ENCODE measurements at places on chromosomes 16 and 17. TPM values are rescaled to one million over a fixed set of nuclear protein-coding genes. Genes with fewer than 3 reads are reported as not detected.

- H3K4me1 ChIP-seq, result peaks cover 74% of the 10 kb centered on the region
- peak overlapping the region; percentile 79 for H3K27ac ChIP-seq
- no peaks in the 10 kb centered on the region for H3K36me3 ChIP-seq
These were observed 23.7 kb downstream of the ZNF423 start for GRCh38 chr16:49832177-49832576.

DNA sequence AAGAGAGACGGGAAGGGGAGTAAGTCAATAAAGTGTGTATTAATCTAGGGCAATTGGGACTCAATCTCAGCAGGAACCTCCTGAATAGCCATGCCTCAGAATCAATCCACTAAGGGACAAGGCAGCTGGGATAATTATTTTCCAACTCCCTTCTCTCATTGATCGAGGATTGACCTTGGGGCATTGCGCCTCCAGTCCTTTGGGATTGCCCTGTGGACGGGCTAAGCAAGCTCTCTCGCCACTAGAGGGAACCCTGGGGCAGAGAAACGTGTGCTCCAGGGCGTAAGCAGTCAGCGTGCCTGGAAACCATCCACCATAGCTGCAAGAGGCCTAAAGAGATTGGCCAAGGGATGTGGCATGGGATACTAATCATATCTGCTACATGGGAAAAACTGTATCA is 53.9 kb upstream of the ERCC4 start:
- no peaks in the 10 kb centered on the region for H3K27me3 ChIP-seq
- DNase-seq, result peak; percentile 65
- H3K36me3 ChIP-seq, result no peaks in the 10 kb centered on the region
- no peak overlapping the region for H3K27ac ChIP-seq

Gene BAHCC1
- 5.8 TPM for total RNA-seq

Gene SYT17
- total RNA-seq, result 0.22 TPM

Gene HNF1B
- not detected for total RNA-seq

Gene SCGB1C2
- total RNA-seq, result not detected

Gene C1QL1
- 1.6 TPM for total RNA-seq

DNA sequence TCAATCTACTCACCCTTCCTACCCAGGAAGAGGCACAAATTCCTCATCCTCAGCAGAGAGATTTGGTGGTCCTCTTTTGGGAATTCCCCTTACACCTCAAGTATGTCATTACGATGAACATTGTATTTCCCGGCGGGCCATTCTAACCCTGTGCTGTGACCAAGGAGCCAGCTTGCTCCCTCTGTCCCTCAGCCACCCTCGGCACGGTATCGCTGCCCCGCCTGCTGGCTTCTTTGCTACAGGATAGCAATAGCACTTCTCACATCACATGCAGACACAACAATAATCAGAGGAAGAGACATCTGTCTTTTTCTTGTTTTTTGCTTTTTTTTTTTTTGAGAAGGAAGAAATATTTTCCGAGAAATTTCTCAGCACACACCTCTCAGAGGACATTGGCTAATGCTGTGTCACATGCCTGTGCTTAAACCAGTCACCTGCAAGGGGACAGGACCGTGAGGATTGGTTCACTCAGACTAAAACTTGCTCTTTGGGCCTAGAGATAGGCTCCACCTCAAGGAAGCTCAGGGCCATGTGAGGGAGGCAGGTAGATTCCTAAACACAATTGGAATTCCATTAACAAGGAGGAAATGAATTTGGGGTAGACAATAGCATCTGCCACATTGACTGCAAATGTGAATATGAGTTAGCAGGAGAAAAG is 41.2 kb downstream of the TMC5 start:
- no peaks in the 10 kb centered on the region for H3K27me3 ChIP-seq
- H3K27ac ChIP-seq, result no peak overlapping the region
- H3K4me1 ChIP-seq, result no peaks in the 10 kb centered on the region
- no peak overlapping the region for H3K4me3 ChIP-seq
- no peaks in the 10 kb centered on the region for H3K36me3 ChIP-seq

DNA sequence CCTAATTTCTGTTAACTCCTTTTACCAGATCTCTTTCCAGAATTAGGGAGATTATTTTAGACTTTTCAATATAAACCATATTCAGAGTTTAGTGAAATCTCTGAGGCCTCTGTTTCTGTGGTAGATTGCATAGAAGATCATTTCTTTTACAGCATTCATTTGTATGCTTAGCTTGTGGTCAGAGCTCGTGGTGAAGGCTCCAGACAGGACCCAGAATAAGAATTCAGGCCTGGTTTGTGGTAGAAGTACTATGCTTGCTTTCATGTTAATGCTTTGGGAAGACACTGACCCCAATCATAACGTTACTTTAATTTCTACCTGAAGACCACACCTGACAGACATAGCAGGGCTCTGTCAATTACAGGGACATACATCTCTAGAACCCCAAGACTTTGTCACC is 258.1 kb downstream of the FTO start:
- no peak for DNase-seq
- no peaks in the 10 kb centered on the region for H3K4me1 ChIP-seq
- H3K27ac ChIP-seq, result no peak overlapping the region
- H3K4me3 ChIP-seq, result no peak overlapping the region

- H3K36me3 ChIP-seq, result peaks cover 12% of the 10 kb centered on the region
- peak; percentile 90 for DNase-seq
- no peak overlapping the region for H3K27ac ChIP-seq
- no peaks in the 10 kb centered on the region for H3K27me3 ChIP-seq
These were observed 164.5 kb upstream of the CHMP6 start for GRCh38 chr17:80826955-80827645.

GRCh38 chr17:47741109-47741792 is 8.2 kb downstream of the TBX21 start:
- H3K27ac ChIP-seq, result no peak overlapping the region
- H3K36me3 ChIP-seq, result no peaks in the 10 kb centered on the region
- DNase-seq, result peak; percentile 51

DNA sequence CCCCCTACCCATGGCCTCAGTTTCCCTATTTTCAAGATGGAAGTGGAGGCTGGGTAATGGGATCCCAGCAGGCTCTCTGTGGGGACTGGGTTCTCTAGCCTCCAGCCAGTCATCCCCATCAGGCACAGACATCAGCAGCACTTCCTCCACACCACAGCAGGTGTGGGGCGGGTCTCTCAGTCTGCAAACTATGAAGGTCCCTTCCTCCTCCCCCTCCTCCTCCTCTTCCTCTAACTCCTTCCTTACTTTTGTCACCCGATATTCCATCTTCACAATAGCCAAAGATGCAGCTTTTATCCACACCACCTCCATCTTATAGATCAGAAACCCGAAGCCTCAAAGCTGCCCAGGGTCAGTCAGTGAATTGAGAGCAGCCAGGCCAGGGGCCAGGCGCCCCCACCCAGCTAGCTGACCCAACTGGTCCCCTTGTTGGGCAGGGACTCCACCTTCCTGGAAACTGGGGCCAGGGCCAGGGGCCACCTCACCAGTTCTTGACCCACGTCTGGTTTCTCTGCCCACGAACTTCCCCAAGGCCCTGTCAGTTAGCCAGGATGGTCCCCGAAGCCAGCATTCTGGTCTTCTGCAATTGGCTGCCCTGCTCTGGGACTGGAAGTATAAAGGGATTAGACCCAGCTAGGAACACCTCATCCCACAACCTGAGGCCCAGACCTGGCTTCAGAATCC is 2.5 kb downstream of the FAM83G start:
- H3K4me1 ChIP-seq, result no peaks in the 10 kb centered on the region
- H3K4me3 ChIP-seq, result no peak overlapping the region
- no peak for DNase-seq

Gene ZNF205
- total RNA-seq, result 10.5 TPM

GRCh38 chr17:7192271-7192937 is 13.2 kb upstream of the ASGR1 start:
- peaks cover 36% of the 10 kb centered on the region for H3K36me3 ChIP-seq
- no peak for DNase-seq
- no peaks in the 10 kb centered on the region for H3K27me3 ChIP-seq
- H3K4me1 ChIP-seq, result no peaks in the 10 kb centered on the region
- no peak overlapping the region for H3K4me3 ChIP-seq
- H3K27ac ChIP-seq, result no peak overlapping the region

GRCh38 chr16:75579281-75579834 is 13.2 kb downstream of the GABARAPL2 start:
- H3K4me3 ChIP-seq, result no peak overlapping the region
- peaks cover 47% of the 10 kb centered on the region for H3K36me3 ChIP-seq
- no peaks in the 10 kb centered on the region for H3K27me3 ChIP-seq
- no peak for DNase-seq
- H3K27ac ChIP-seq, result no peak overlapping the region
- peaks cover 7% of the 10 kb centered on the region for H3K4me1 ChIP-seq

Measured in right atrium auricular region (tissue), 2 donors.